DMS153 (cell line): ENCODE measurements at places on chromosomes 4 and X.

DNA sequence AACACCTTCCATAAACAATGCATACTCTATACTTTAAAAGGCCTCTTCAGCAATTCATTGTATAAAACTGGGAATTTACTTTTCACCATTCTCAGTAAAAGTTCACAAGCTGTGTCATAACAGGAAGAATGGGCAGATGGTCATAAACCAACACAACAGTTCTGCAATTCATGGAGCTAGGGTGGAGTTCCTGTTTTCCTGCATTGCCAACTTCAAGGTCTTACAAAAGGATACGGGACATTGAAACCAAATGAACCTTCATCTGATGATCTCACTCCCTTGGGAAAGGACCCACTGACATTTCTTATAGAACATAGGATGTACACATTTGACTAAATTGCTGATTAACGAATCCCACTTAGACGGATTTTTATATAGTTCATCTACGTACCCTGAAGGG, 4.1 kb downstream of the KDR start:
- peak; percentile 15 for DNase-seq

GRCh38 chr4:31748382-31748781, 1028.2 kb downstream of the PCDH7 start:
- no peak for DNase-seq

GRCh38 chrX:1084689-1085088, 127.8 kb downstream of the CRLF2 start:
- no peak for DNase-seq

DNA sequence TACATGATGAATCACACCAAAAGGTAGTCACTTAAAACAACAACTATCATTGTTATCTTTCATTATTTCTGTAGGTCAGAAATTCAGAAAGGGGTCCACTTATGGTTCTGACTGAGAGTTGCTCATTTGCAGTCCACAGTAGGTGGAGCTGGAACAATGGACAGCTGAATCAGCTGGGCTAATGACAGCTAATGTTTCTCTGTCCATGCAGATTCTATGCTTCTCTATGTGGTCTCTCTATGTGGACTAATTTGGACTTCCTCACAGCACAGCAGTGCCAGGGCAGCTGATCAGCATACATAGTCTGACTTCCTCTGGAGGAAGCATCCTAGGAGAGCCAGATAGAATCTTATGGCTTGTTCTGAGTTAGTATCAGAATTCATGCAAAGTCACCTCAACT, 131.7 kb upstream of the INTU start:
- DNase-seq, result no peak

GRCh38 chrX:31604629-31605221, 532.9 kb upstream of the FTHL17 start:
- no peak for DNase-seq

DNA sequence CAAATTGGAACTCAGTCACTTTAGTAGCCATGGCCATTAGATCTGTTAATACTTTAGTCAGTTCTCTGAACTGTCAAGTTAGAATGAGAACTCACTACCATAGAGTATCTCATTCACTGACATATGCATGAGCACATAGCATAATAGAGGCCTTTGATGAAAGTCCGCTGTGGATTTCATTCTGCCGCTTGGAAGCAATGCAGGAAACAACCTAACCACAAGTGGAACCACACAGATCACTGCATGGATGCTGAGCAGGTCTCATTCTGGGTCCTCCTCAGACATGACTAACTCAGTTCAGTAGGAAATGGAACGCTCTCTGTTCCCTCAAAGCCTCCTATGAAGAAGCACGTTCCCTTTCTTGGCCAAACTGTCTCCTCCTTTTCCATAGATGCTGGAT, 1624.8 kb upstream of the TENM3 start:
- no peak for DNase-seq

- no peak for DNase-seq
These were observed 121.3 kb downstream of the IDS start for GRCh38 chrX:149383852-149384251.

DNA sequence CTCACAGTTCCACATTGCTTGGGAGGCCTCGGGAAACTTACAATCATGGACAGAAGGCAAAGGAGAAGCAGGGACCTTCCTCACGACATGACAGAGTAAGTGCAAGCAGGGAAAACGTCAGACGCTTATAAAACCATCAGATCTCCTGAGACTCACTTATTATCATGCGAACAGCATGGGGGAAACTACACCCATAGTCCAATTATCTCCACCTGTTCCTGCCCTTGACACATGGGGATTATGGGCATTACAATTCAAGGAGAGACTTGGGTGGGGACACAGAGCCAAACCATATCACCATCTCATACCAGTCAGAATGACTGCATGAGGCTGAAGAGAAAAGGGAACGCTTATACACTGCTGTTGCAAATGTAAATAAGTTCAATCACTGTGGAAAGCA, 1066.9 kb upstream of the PCDH7 start:
- DNase-seq, result no peak

DNA sequence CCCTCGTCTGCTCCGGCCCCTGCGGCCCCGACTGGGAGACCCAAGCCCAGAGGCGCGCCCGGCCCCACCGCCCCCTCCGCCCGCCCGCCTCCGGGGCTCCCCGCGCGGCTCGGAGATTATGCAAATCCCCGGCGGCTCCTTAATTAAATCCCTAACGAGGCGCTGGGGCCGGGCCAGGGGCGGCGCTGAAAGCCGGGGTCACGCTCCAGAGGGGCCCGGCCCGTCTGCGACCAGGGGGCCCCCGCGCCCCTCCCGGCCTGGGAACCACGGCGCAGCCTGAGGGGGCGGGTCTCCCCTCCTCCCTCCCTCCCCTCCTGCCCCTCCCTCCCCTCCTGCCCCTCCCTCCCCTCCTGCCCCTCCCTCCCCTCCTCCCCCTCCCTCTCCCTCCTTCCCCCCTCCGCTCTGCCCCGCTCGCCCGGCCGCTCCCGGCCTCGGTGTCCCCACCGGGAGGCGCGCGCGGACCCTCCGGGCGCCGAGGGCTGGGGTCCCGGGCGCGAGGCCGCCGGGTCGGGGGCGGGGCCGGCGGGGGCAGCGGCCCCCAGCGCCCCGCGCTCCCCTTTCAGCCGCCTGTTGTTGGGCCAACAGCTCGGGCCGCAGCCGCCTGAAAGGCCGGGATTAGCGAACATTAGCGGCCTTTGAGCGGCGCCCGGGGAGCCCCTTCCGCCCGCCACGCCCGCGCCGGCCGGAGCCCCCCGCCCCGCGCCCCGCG, 25.9 kb upstream of the FGFR3 start:
- DNase-seq, result no peak

DNA sequence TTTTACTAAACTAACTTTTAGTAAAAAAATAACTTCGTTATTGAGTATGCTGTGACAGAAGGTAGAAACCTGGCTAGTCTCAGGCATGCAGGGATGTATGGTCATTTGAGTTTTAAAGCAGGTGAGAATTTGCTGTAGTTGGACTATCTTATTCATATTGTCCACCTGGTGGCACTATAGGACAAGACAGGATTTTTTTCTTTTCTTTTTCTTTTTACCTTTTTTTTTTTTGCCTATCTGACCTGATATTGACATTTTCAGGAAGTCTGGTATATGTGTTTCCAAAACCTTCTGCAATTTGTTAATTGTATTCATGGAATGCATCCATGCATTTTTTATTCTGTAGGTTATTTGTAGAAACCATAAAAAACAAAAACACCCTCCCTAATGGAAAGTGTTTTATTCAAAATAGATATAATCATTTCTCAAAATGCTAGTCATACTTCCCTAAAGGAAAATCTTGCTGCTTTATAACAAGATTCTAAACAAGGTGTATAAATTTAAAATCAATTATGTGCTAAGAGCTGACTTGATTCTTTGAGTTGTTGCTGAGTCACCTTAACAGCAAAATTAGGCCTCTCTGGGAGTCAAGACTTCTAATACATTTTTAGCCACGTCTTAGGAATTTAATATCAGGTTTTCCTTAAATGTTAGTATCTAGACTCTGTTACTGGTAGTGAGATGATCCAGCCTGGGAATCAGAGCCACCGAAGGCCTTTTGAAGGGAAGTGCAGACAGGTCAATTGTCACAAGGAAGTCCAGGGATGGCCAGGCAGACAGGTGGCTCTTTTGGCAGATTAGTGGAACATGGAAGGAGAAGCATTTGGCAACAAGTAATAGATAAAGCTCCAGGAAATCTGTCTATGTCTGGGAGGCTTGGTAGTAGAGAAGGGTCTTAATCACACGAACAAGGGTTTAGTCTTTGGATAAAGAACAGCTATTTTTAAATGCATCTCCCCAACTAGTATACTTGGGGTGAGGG, 201.3 kb upstream of the GNPDA2 start:
- DNase-seq, result no peak

DNA sequence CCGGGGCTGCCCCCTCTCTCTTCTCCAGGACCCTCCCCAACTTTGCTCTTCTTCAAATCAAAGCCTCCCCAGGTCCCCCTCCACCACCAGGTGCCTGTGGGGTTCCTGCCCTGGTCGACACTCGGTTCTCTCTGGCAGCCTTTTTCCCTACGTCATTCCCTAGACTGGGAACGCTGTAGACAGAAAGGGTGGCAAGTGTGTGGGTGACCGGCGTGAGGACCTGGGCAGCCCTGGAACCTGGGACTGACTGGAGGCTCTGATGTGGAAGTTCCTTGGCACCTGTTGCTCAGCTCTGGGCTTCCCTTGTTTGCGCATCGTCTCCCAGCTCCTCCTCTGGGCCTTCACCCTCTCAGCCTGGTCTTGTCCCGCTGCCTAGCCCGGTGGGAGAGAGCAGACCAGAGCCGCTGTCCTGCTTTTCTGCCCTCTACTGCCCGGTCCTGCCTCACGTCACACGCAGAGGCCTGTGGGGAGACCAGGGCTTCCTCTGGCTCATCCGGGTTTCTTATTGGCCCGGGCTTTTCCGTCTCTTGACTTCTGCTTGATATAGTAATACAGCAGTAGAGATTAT, 1.3 kb downstream of the TACC3 start:
- DNase-seq, result no peak

GRCh38 chr4:112348488-112349158, 51.5 kb downstream of the ALPK1 start:
- DNase-seq, result peak; percentile 76

DNA sequence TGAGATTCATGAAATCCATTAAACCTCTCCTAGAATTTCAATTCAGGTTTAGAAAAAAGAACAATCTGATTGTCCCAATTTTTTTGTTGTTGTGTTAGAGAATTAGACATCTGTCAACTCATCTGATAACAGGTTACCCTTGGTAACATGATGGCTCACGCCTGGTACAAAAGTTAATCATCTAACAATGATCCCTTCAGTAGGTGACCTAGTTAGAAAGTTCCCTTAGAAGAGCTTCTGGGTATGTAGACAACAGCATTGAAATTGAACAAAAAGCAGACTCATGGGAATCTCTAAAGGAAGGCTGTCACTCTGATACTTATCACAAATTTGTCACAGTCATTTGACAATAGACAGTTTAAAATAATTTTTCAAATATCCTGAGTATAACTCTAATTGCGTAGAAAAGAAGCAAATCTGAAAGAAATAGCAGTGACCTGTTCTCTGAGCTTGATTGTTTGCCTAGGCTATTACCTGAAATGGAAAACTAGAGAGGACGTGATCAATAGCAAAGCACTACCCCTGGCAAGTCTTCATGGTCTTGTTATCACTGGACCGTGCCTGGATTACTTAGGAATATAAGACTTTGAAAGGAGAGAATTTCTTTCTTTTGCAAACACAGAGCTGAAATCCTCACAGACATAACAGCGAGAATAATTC, 880.4 kb upstream of the AGA start:
- no peak for DNase-seq

DNA sequence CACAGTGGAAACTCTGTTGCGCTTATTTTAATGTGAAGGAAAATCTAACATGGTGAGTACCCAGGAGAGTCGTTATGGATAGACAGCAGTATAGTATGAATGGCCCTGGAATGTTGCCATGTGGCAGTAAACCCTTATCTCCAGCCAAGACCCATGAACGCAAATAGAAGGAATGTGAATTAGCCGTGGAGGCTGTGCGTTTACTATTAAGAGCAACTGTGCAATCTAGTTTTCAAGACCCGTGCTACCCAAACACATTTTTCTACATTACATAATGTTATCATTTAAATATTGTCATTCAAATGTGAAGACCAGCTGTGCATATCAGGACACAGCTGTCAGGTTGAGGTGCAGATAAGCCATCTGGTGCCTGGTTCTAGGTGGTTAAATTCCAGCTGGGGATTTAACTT, 13.3 kb upstream of the AGA start:
- DNase-seq, result peak; percentile 34

- DNase-seq, result no peak
These were observed 317.6 kb upstream of the CNKSR2 start for GRCh38 chrX:21056622-21057021.

DNA sequence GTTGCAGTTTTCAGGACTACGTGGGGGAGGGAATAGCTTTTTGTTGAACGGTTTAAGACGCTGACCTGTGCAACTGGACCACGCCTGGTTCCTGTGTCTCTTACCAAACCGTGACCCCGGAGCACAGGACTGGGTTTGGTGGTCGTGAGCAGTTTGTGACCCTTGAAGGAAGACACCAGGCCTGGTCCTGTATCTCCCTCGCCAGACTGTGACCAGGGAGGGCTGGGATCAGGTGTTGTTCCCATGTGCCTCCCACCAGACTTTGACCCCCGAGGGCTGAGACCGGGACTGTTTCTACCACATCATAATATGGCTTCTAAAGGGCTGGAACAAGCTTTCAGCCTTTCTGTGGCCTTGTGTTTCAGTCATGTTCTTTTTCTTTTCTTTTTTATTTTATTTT, 683 bp downstream of the EBP start:
- DNase-seq, result no peak

DNA sequence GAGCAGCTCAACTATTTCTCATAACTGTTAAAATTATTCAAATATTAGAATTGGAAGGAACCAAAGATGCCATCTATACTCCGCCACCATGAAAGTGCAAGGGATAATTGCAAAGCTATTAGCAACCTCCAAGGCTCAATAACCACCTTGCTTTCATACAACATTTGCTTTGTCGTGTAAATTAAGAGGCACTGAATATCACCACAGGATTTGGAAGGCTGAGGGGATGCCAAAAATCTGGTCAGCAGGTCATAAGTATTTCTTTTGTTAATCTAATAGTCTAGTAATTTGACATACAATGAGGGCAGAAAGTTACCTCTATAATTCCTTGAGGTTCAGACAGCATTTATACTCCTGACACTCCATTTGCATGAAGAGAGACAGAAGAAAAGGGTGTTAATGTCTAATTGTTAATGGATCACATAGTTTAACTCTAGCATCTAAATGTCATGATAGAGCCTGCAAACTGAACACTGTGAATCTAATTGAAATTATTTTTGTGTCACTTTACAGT, 200.9 kb upstream of the DIAPH2 start:
- no peak for DNase-seq

- no peak for DNase-seq
These were observed 47.7 kb downstream of the ARHGEF38 start for GRCh38 chr4:105599932-105600655.

- DNase-seq, result no peak
These were observed 62.3 kb upstream of the HHIP start for GRCh38 chr4:144583658-144584057.
